ENCODE measurements at places on chromosomes 1 and 21. TPM values are rescaled to one million over a fixed set of nuclear protein-coding genes. Genes with fewer than 3 reads are reported as not detected.

DNA sequence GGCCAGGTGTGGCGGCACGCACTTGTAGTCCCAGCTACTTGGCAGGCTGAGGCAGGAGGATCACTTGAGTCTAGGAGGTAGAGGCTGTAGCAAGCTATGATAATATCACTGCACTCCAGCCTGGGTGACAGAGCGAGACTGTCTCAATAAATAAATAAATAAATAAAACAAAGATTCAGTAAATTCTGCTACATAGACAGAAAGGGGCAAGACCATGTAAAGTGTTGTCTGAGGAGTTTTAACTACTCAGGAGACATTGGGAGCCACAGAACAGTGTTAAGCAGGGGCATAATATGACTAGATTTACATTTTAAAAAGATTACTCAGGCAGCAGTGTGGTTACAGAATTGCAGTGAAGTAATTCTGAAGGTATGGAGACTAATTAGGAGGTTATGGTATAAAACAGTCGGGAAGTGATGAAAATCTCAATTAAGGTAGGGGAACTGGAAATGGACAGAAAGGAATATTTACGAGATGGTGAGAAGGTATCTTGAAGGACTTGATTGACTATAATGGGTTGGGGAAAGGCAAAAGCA is 94.7 kb downstream of the ATP1B1 start:
- no peak for DNase-seq

DNA sequence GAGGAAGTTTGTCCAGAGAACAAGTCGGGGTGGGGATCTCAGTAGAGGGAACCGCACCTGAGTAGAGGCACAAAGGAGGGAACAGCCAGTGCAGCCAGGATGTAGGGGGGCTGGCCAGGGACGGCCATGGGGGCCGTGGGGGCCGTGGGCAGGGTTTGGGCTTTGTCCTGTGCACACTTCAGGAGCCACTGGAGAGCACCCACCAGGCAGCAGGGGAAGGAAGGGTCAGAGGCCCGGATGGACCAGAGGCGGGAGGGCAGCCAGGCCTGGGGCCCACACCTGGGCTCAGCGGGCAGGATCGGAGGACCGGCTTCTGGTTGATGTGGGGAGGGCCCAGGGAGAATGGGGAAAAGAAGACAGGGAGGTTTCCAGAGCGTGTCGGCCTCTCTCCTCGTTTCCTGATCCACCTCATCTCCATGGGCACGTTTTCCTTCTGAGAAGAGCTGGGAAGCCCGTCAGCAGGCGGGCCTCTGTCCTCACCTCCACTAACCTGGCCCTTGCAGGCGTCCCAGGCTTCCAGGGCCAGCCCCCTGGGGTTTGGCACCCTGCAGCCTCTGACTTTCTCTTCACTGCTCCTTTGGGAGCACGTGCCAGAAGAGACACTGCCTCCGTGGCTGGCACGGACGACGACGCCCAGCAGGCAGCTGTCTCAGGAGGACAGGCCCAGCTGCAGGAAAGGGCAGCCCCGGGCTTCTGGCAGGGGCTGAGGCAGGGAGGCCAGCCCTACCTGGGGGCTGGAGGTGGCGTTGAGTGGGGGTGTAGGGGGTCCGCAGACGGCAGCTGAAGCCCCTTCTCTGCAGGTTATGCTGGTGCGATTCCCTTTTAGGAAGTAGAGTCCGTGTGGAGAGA is 16.8 kb upstream of the PDXK start:
- no peak for DNase-seq

GRCh38 chr1:99590578-99591209 is 55.2 kb upstream of the PALMD start:
- DNase-seq: peak; percentile 8

DNA sequence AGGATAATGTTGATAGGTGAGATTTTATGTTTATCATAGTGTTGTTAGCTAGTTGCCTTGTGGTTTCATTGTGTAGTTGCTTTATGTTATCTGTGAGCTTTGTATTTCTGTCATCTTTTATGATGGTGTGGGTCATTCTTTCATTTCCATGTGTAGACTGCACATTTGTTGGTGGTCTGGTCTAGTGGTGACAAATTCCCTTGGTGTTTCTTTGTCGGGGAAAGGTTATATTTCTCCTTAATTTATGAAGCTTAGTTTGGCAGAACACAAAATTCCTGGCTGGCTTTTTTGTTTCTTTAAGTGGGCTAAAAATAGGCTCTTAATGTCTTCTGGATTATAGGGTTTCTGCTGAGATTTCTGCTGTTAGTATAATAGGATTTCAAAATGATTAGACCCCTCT is 347.2 kb upstream of the ADAMTS5 start:
- no peak for DNase-seq

DNA sequence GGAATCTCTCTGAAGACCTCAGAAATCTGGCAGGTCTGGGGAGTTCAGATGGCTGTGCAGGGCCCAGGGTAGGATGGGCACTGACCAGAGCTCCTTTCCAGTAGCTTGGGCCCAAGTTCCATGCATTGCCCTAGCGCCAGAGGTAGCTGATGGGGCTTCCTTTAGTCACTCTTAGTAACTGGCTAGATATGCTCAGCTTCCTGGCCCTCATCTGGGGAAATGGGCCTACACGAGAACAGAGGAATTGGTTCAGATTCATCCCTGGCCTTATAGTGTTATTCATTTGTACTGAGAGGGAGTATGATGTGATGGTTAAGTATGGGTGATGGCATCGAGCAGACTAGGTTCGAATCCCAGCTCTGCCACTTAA is 15.5 kb upstream of the PSMB2 start:
- no peak for DNase-seq

DNA sequence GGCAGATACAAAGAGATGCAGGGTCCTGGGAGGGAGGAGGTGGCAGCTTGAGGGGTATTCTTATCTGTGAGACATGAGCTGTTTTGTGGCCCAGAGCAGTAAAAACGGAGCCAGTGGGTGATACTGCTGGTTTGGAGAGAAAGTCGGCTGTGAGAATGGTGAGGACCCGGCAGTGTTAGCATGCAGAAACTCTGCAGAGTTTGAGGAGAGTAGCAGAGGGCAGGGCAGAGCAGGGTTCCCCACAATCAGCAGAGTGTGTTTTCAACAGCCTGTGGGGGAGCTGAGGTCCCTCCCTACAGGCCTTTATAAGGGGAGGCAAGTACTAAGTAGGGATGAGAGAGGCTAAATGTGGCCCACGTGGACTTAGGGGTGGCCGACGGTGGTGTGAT is 423 bp downstream of the SLAMF8 start:
- DNase-seq: no peak

- no peak for DNase-seq
Measured at GRCh38 chr1:183079712-183080388, 56.6 kb downstream of the LAMC1 start.

DNA sequence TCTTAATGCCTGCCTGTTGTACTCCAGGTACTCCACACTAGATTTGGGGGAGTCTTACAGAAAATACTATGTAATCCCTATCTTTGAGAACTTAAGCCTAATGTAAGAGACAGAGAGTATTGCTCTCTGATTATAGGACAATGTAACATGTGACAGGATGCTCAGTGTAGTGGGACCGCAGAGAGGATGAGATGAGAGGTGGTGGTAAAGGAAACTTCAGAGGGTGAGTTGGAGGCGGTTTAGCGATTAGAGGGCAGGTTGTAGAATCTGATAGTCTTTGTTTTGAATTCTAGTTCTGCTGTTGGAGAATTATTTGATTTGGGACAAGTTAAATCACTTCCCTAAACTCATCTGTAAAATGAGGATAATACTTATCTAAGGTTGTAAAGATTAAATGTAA is 5.4 kb downstream of the SOAT1 start:
- no peak for DNase-seq

The CYYR1 gene
- total RNA-seq: 11.4 TPM

The PGLYRP3 gene
- not detected for total RNA-seq

The C1orf87 gene
- not detected for total RNA-seq
